WTC11 (cell line): ENCODE measurements at places on chromosomes 6 and 20. TPM values are rescaled to one million over a fixed set of nuclear protein-coding genes. Genes with fewer than 3 reads are reported as not detected.

GRCh38 chr6:36781669-36782068 lies 57.6 kb downstream of the CPNE5 start:
- DNase-seq = no peak

DNA sequence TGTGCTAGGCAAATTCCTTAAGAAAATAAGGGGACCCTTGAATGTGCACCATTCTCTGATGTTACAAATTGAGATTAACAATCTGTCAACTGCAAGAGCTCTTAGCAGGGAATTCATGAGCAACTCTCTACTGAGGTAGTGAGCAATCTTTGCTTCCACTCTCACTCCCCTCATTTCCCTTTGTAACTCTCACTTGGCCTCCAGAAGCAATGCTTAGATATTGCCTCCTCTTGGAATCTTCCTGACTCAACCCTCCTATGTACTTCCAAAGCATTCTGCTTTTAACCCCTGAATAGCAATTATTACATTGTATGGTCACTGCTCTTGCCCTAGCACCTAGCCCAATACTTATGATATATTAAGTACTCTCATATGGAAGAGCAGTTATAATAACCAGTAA lies 16.5 kb downstream of the XPO5 start:
- DNase-seq = no peak

The SEMG1 gene
- 2.0 to 2.9 TPM (median 2.1 TPM) in 3 replicates for total RNA-seq

The SLC22A7 gene
- total RNA-seq = not detected in 3 replicates

The FAM209B gene
- total RNA-seq = 0.64 to 1.7 TPM (median 0.68 TPM) in 3 replicates
